ENCODE measurements at places on chromosomes 3 and 15.

GRCh38 chr15:73754461-73754860, 1.3 kb upstream of the INSYN1 start:
- no peak for DNase-seq

GRCh38 chr3:38118421-38119247, 18.3 kb downstream of the ACAA1 start:
- no peak for DNase-seq

DNA sequence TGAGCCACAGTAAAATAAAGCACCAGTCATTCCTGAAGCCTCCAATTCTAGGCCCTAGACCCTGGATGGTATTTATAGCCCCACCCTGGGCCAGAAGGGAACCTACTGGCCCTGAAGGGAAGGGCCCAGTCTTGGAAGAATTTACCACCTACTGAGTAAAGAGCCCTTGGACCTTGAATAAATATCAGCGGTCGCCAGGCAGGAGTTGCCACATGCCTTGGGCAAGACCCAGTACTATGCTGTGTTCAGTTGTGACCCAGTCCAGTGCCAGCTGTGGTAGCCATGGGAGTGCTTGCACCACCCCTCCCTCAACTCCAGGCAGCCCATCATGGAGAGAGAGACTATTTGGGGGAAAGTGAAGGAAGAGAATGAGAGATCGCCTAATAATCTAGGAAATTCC, 27.0 kb downstream of the NCBP2 start:
- DNase-seq, result no peak

DNA sequence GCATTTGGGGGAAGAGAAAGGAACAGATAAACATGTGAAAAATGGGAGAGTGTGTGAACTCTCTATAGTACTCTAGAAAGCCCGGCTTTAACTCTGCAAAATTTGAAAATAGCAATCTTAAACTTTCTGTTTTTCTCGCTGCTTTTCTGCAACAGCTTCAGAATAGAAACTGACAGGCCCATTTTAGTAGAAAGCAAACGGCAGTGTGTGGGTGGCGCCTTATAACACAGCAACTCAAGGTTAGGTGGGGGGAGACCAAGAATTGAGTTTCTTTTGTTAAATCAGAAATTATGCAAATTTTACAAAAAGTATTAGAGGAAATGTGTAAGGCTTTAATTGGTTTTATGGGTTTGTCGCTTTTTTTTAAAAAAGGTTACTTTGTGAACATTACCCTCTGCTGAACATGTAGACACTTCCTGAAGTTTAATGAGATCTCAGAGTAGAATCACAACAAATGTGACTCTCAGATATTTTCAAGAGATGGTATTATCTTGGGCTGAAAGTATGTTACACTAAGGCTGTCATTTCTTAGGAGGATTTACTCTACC, 107.0 kb downstream of the PTPRG start:
- DNase-seq, result no peak

DNA sequence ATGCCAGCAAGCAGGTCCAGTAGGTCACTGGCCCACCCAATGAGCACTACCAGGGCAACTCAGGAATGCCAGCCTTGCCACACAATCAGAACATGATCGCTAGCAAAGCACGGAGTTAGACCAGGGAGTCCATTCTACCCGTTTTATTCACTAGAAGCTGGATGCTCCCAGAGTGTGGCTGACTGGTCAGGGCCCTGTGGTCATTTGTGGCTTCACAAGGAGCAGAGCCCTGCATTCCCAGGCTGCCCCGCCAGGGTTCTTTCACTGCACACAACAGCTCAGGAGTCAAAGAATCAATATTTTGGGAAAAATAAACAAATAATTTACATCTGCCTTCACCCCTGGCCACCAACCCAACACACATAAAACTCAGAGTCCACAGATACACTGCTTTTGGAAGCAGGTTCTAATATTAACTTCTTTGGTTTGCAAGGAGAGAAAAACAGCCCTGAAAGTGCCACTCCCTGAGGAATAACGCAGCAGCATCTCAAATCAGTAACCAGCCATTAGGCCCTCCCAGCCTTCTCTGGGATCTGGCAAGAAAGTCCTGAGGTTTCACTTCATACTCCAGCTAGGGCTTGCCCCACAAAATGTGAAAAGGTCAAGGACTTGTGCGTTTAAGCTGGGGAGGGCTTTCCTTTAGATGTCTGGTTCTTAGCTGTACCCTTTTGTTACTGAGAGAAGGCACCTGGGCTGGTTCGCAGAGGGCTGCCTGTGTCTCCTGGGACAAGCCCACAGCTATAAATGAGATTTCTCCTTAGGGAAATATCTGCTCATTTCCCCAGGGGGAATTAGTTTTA, 16.0 kb downstream of the SIAH2 start:
- no peak for DNase-seq

- DNase-seq, result no peak
Observed at GRCh38 chr3:138062626-138063025, 52.7 kb downstream of the CLDN18 start.

- no peak for DNase-seq
Observed at GRCh38 chr3:179069762-179070390, 1.7 kb downstream of the ZMAT3 start.

GRCh38 chr3:13548696-13549622, at the start of gene FBLN2:
FBLN2 (plus strand) TSS chr3:13549125; CDS start chr3:13570356, 21,231 bp downstream.
- peak; percentile 64 for DNase-seq

- DNase-seq, result no peak
Observed at GRCh38 chr3:184748219-184749135, 36.6 kb upstream of the MAGEF1 start.

GRCh38 chr3:173589116-173589515, 191.6 kb downstream of the NLGN1 start:
- no peak for DNase-seq

DNA sequence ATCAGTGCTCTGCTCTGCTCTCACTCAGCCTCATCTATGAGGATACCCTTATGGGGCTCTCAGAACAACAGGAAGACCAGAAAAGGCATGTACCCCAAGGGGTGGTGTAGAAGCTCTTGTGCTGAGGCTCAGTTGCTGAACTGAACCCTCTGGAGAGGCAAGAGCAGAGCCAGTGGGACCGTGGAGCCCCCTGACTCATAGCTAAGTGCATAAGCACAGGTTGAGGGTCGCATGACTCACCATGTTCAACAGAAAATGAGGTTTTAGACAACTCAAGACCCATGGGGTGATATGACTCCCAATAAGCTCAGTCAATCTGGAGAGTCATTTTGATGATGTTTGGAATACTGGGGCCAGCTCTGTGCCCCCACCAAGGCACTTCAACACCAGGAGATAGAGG, 37.3 kb downstream of the CRYGS start:
- no peak for DNase-seq

DNA sequence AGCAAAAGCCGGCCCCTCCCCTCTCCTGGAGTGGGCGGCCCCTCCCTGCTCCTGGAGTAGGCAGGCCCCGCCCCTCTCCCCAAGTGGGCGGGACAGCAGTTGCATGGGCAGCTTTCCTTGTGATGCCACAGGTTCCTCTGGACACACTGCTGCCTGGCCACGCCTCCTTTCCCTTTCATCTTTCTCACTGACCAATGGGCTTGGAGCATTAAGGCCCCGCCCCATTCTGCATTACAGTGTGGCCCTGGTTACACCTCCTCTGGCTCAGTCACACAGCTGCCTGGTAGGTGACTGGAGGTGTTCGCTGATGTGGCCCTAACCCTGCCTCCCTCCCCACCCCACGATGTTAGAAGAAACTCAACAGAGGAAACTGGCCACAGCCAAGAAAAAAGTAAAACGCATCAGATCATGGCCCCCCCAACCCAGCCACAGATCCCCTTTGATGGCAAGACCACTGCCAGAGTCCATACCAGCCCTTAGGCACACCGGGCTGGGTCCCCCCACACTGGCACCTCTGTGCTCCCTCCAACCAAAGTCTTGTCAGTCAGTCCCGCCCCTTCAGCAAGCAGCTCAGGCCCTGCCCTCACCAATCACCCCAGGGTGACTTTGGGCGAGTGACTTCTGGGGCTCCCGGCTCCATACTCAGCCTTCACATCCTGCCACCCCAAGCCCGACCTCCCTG, 84.3 kb downstream of the ADAMTS7 start:
- DNase-seq, result no peak

DNA sequence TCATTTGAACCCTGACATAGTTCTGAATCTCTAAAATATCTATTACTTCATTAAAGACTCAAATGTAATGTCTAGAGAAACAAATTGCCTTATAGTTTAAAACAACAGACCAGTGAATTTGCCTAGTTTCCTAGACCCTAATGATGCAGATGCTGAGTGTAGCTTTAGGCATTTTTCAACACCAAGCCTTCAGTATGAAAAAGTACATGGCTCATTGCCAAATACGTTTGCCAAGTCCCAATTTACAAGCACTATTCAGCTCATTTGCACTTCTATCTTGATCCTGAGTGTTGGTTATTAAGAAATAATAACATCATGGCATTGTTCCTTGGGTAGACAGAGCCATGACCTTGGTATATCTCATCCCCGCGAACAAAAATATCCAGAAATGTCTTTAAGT, 46.8 kb downstream of the EOMES start:
- no peak for DNase-seq

- DNase-seq, result no peak
Observed at GRCh38 chr3:98361289-98361688, 7.6 kb downstream of the OR5K4 start.

DNA sequence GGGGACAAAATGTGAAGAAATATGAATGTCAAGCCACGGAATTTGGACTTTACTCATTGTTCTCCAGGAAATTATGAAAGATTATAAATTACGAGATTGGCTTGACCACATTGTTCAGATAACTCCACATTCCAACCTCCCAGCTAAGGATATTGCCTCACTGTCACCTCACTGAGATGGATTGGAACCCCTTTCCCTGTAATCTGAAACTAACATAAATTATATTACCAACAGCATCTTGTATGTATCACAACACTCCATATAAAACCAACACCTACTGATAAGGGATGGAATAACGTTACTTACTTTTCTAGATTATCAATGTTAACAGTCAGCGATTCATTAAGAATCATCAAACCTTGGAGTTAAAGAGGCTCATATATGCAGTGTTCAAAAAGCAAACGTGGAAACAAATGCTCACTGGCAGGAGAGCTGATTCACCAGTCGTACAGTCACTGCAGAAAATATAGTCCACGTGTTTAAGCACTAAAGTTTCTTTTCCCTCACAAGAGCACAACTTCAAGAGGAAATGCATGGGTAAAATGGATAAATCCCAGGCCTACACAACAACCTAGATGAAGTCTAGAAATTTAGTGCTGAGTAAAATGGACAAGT, 451.5 kb downstream of the FGF12 start:
- DNase-seq, result no peak

GRCh38 chr3:106231086-106231485, 362.3 kb upstream of the CBLB start:
- no peak for DNase-seq

DNA sequence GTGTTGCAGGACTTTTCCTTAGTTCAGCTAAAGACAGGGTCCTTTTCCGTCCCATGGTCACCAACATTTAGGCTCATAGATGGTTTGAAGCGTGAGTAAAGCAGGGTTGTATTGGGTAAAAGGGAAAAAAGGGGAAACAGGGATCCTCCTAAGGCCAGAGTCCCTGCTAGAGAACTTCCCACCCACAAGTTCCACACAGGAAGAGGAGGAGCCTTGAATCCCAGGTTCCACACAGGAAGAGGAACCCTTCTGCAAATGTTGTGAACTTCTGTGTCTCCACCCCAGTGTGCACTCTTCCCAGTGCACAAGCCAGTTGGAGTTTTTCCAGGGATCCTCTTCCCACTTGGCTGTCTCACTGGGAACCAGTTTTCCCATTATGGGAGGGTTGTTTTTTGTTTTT, 27.6 kb upstream of the ATP8B4 start:
- no peak for DNase-seq

GRCh38 chr3:151890721-151891141, 17.3 kb downstream of the SUCNR1 start:
- DNase-seq, result no peak

- DNase-seq, result no peak
Observed at GRCh38 chr3:28940994-28941393, 339.9 kb upstream of the RBMS3 start.

DNA sequence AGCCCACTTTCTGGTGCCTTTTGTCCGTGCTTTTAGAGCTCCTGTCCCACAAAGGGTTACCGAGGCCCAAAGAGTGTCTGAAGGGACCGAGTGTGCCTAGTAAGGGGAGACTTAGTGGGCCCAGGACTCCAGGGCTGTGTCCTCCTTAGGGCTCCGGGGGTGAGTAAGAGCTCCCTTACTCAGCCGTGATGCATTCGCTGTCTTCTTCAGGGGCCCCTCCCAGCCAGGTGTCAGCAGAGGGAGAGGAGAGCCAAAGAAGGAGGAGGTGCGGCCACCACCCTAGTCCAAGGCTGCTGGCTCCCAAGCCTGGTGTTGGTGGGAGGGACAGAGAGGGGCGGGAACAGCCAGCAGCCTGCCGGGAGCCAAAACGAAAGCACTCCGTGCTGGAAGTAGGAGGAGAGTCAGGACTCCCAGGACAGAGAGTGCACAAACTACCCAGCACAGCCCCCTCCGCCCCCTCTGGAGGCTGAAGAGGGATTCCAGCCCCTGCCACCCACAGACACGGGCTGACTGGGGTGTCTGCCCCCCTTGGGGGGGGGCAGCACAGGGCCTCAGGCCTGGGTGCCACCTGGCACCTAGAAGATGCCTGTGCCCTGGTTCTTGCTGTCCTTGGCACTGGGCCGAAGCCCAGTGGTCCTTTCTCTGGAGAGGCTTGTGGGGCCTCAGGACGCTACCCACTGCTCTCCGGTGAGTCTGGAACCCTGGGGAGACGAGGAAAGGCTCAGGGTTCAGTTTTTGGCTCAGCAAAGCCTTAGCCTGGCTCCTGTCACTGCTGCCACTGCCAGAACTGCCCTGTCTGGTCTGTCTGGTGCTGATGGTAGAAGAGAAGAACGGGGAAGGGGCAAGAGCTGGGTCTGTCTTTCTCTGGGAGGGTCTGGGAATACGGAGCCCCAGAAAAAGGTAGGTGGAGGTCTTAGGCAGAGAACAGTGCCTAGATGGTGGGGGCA, at the start of gene IL17RC:
Gene IL17RC, plus strand, starts transcription at position 365 of the 947 bp plus-strand sequence. Its CDS starts 218 bp downstream, at position 583.
- no peak for DNase-seq

All from activated B cell treated with CpG ODN at 0.5 μM for 24 hours (primary cell).